ENCODE measurements at places on chromosomes 16 and 17. TPM values are rescaled to one million over a fixed set of nuclear protein-coding genes. Genes with fewer than 3 reads are reported as not detected.

HES7 gene
- not detected for total RNA-seq

MYH2 gene
- 0.23 TPM for total RNA-seq

SLFN13 gene
- 4.1 TPM for total RNA-seq

PKD1 gene
- 205 TPM for total RNA-seq

Measured in prostate gland (tissue), 2 donors.